Activated T-cell treated with anti-CD3 and anti-CD28 coated beads for 4 hours (primary cell): ENCODE measurements at places on chromosomes 6 and 20.

DNA sequence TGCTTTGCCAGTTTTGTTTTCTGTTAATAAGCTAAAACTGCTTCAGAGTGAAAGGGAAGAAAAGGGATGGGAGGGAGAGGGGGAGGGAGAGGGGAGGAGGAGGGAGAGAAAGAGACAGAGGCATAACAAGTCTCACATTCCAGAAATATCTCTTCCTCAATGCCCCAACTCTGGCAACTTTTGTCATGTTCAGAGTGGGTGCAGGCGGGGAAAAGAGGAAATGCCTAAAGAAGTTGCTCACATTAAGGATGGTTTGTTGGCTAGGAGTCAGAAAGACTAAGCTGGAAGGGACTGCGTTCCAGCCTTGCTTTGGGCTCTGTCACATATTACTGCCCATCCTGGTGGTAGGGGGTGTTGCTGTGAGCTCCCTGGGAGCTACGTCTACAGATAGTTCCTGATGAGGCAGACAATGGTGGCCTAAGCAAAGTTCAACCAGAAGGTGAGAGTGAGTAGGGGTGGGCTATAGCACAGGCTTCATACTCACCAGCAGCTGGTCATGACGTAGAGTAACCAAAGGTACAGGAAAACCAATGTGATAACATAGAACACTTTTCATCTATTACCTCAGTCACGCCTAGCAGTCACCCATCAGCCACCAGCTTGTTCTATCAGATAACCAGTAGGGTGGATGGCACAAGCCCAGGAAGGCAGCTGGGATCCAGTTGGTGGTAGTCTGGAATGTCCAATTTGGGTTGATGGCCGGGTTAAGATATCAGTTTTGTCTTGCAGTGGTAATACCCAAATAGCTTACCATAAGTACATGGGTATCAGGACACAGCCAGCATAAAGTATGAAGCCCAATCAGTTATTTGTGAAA, 2.1 kb downstream of the TSPYL4 start:
- no peak for DNase-seq

DNA sequence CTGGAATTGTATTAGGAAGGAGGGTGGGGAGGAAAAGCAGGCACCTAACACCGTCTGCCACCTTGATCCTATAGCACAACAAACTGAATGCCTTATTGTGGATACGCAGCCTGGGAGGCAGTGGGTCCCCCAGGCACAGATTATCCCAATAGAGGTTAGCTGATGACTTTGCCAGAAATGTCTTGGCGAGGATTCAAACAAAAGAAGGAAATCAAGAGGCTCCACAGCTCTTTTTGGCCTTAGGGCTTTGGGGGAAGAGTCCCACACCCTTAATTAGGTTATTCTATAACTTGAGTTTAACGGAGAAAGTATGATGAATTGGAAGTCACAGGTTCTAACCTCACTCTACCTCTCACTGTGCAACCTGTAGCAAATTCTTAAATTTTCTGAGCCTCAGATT, 102.0 kb downstream of the MRPL14 start:
- DNase-seq: no peak

DNA sequence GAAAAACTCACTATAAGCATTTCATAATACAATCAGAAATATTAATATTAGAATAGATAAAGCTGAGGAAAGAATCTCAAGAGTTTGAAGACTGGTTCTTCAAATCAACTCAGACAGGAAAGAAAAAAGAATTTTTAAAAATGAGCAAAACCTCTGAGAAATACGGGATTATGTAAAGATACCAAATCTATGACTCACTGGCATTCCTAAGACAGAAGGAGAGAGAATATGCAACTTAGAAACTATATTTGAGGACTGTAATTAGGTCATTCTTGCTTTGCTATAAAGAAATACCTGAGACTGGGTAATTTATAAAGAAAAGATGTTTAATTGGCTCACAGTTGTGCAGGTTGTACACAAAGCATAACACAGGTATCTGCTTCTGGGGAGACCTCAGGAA, 665.1 kb downstream of the RNF144B start:
- no peak for DNase-seq

- DNase-seq: no peak
Observed at GRCh38 chr6:145315982-145316600, 419.2 kb downstream of the EPM2A start.

GRCh38 chr6:3208098-3208774, 19.2 kb downstream of the TUBB2B start:
- no peak for DNase-seq

GRCh38 chr6:133894795-133895358, 6.0 kb downstream of the TCF21 start:
- DNase-seq: no peak

- DNase-seq: no peak
Observed at GRCh38 chr6:90118069-90118468, 178.6 kb downstream of the BACH2 start.

DNA sequence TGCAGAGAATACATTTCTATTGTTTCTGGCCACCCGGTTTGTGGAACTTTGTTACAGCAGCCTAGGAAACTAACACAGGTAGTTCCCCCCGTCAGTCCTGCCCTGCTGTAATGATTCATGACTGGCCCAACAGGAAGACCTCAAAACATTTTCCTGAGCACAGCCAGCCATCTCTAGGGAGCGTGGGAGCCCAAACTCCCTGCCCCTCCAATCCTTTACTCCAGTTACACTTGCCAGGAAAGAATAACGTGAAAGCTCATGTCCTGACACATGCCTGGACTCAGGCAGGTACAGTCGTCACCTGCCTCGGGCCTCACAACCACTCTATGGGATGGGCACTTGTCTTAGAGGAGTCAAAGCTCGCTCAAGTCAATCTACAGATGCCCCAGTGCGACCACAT, 8.4 kb downstream of the TXNDC5 start:
- no peak for DNase-seq

DNA sequence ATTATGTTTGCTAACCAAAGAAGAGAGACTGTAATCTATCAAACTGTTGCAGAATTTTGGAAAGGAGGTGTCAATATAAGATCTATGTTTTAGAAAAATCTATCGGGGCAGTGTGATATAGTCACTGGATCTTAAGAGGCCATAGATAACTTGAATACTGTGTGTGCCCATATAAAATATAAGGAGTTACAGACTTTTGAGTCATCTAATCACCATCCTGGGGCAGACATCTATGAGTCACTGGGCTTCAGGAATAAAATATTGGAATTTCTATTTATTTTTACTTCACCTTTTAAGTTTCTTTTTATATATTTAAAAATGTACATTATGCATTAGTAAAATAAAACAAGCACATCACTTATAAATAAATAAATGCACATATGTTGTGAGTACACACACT, 509.3 kb upstream of the MAN1A1 start:
- DNase-seq: no peak

- DNase-seq: no peak
Observed at GRCh38 chr6:167668754-167669552, 157.8 kb upstream of the AFDN start.

GRCh38 chr6:38483526-38483925, 156.2 kb downstream of the BTBD9 start:
- no peak for DNase-seq

GRCh38 chr6:48016020-48016755, 94.8 kb downstream of the PTCHD4 start:
- DNase-seq: no peak

GRCh38 chr6:64000818-64001491, 365.4 kb downstream of the PHF3 start:
- DNase-seq: no peak

DNA sequence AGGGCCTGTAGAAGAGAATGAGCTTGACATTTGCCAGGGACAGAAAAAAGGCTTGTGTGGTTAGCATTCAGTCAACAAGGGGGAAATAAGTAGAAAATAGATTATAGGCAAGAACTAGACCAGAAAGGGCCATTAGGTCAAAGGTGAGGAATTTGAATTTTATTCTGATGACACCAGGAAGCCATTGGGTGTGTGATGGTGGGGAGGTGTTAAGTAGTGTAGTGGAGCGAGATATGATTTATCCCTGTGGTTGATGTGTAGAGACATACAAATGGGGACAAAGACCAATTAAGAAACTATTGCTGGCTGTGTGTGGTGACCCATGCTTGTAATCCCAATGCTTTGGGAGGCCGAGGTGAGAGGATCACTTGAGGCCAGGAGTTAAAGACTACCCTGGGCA, 11.0 kb downstream of the DSTN start:
- DNase-seq: no peak

- DNase-seq: no peak
Observed at GRCh38 chr20:51763965-51764602, 4.1 kb downstream of the ATP9A start.

DNA sequence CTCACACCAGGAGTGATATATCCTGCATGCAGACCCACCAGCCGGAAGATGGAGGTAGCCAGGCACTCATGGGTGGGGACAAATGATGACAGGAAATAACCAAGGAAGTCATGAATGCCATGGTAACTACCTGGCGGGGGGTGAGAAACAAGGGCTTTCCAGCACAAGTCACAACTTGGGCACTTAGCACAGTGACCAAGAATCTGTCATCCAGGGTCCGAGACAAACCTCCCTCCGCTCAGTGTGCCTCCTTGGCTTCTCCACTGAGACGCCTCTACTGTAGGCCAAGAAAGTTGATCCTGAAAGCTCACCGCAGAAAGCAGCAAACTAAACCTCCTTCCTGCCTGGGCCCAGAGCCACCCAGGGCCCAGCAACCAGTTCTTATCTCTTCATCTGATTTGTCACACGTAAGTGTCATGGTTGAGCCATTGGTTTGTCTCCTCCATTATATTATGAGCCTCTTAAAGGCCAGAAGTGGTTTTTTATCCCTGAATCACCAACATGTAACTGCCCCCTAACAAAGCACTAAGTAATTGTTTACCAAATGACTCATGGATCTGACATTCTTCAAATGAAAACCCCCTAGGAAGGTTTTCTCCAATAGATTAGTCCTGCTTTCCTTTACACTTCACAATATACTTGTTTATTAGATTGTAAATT, 84.3 kb upstream of the TAB2 start:
- DNase-seq: peak; percentile 17

- DNase-seq: no peak
Observed at GRCh38 chr6:95352064-95352795, 225.1 kb upstream of the MANEA start.

GRCh38 chr20:17169585-17170136, 57.2 kb upstream of the PCSK2 start:
- no peak for DNase-seq

DNA sequence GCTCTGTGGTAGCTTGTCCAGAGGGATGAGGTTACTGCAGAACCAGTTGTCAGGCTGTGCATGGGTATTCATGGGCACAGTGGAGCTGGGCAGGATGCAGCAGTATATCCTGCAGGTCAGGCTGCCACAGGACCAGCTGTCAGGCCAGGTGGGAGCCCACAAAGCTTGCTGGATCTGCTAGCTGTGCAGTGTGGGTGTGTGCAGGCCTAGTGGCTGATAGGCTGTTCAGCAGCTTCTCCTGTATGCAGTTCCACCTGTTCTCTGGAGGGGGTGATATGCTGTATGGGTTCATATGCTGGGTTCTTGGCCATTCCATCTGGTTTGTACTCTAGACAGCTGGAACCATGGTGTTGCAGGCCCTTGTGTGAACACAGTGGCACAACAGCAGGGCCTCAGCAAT, 40.6 kb upstream of the TPD52L1 start:
- DNase-seq: no peak

GRCh38 chr6:157019733-157020132, 242.6 kb downstream of the ARID1B start:
- DNase-seq: no peak

DNA sequence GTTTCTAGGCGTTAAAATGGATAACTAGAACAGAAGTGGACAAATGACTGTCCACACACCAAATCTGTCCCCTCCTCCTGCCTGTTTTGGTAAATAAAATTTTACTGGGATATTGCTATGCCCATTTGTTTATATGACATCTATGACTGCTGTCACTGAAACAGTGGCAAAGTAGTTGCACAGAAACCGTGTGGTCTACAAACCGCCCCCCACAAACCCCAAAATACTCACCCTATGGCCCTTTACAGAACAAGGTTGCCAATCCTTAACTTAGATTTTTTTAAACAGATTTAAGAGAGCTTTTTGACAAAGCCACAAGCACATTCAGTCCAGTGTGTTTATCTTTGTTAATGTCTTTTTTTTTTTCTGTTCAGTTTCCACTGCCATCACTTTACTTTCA, 137.8 kb downstream of the MTFR2 start:
- no peak for DNase-seq

DNA sequence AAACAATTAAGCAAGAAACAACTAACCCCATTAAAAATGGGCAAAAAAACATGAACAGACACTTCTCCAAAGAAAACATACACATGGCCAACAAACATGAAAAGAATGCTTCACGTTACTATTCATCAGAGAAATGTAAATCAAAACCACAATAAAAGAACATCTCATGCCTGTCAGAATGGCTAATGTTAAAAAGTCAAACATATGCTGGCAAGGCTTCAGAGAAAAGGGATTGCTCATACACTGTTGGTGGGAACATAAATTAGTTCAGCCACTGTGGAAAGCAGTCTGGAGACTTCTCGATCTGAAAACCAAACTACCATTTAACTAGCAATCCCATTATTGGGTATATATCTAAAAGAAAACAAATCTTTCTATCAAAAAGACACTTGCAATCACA, 217.5 kb downstream of the TINAG start:
- no peak for DNase-seq

DNA sequence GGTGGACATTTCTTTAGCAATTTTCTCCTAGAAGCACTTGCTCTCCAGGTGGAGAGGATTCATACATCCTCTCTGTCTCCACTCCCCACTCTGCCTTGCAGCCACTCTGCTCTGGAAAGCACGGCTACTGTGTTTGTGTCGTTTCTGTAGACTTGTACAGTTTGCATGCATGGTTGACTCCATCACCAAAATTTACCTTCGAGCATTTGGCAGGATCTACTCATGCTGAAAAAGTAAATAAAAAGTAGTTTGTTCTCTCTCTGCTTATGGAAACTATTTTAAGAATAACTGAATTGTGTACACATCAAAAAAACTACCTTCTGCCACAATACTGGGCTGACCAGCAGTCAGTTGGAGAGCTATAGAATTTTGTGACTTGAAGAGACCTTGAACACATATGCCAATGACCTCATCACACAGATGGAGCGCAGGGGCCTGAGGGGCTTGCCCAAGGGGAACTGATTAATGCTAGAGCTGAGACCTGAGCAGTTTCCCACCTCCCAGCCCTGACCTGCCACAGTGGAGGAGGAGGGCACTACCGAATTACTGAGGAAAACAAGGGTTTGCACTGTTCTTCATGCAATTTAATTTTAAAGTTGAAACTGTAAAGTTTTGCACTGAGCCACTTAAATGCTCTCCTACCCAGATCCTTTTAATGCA, 33.7 kb upstream of the FOXQ1 start:
- DNase-seq: no peak

GRCh38 chr6:109260126-109260525, 122.1 kb downstream of the CD164 start:
- no peak for DNase-seq
